ENCODE measurements at places on chromosomes 4 and X.

DNA sequence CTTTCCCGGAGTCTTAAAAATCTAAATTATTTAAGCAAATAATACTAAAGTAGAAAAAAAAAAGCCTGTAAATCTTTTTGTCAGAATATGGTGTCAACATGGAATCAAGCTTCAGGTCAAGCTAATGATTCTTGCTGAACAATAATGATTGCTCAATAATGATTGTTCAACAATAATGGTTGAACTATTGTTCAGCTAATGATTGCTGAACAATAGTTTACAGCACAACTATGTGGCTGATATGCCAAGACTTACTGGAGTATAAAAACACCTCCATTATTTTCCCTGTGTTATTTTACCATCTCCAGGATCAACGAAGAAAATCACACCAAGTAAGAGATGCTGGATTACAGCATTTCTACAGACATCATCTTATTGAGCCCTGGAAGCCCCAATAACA lies 35.1 kb upstream of the SMIM31 start:
- DNase-seq = no peak

GRCh38 chr4:189792924-189793618 lies 147.6 kb upstream of the FRG1 start:
- no peak for DNase-seq

- DNase-seq = no peak
Observed at GRCh38 chr4:8110071-8110986, 48.3 kb downstream of the ABLIM2 start.

DNA sequence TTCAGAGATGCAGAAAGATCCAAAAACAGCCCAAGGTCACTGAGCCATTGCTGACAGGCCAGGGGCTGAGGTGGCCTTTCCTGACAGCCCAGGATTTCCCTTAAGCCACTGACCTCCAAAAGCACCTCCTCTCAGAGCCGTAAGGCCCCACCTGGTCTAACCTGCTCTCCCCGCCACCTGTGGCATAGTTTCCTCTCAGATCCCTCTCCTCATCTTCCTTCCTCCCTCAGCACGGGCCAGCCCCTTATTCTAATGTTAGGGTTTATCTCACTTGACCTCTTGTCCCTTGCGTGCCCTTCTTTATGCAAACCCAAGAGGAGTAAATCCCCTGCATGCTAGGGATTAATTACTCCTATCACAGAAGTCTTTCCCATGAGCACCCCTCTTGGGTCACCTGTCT lies 113.0 kb downstream of the RBM47 start:
- DNase-seq = no peak

DNA sequence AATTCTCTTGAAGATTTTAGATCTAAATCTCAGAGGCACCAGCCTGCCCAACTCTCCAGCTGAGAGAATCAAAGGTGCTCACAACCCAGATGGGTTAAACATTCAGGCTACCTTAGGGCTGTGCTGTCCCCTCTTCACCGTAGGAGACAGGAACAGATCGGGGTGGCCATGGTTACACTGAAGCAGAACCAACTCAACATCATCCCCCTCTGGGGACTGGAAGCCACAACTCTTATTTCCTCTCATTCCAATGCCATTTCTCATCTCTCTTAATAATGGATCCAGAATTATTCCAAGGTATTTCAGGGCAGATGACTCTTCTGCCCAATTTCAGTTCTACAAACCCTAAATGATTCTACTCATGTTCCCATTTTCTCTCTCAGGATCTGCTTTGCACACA lies 109.7 kb downstream of the NKX6-1 start:
- DNase-seq = no peak

DNA sequence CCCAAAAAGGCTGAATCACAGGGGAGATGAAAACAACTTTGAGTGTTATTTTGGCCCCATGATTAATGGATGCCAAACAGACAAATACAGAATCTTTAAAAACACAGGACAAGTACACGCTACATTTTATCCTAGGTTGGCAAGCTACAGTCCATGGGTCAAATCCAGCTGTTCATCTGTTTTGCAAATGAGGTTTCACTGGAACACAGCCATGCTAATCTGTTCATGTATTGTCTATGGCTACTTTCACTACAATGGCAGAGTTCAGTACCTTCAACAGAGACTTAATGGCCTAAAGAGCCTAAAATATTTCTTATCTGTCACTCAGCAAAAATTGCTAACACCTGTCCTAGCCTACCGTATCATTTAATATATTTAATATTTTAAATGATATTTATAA lies 1548.5 kb upstream of the IGFBP7 start:
- no peak for DNase-seq

GRCh38 chr4:186030399-186030775 lies 38.6 kb upstream of the TLR3 start:
- DNase-seq = no peak

DNA sequence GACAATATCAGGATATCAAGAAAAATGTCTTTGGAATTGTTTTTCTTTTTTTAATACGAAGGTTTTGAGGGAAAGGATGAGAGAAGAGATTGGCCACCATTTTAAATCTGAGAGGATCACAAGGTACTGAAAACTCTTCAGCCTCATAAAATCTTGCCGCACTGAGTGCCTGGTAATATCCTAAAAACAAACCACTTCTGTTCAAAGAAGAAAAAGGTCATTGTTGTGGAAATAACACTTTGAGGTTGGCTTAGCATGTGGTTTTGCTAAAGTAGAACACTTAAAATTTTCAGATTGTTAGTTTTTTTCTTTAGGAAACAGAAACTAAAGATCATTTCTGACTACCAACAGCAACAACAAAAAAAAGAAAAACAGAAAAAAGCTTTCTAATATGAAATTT lies 1.0 kb upstream of the CLDN22 start:
- DNase-seq = no peak

DNA sequence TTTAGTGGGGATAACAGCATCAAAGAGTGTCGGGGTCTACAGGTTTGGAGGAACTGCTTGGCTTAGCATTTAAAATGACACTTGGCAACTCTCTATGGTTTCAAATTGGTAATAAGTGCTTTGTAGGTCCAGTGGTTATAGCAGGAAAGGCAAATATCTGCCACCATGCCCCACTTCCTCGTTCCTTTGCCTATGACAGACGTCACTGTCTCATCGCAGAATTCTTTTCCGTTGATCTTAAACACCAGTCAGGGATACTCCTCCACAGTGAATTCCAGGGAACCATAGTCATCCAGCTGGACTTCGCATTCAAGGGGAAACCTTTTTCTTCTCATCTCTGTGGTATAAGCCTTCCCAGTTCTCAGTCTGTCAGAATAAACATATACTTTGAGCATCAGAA lies 319.1 kb downstream of the GPAT3 start:
- no peak for DNase-seq

GRCh38 chr4:163701916-163702315 lies 207.4 kb downstream of the TMA16 start:
- DNase-seq = no peak

GRCh38 chrX:36334572-36334971 lies 415.0 kb downstream of the CFAP47 start:
- DNase-seq = no peak

- DNase-seq = no peak
Observed at GRCh38 chr4:22680065-22680642, 12.6 kb upstream of the GBA3 start.

- DNase-seq = no peak
Observed at GRCh38 chr4:137608085-137608484, 75.8 kb upstream of the PCDH18 start.

GRCh38 chr4:128727658-128728057 lies 81.8 kb upstream of the JADE1 start:
- no peak for DNase-seq

DNA sequence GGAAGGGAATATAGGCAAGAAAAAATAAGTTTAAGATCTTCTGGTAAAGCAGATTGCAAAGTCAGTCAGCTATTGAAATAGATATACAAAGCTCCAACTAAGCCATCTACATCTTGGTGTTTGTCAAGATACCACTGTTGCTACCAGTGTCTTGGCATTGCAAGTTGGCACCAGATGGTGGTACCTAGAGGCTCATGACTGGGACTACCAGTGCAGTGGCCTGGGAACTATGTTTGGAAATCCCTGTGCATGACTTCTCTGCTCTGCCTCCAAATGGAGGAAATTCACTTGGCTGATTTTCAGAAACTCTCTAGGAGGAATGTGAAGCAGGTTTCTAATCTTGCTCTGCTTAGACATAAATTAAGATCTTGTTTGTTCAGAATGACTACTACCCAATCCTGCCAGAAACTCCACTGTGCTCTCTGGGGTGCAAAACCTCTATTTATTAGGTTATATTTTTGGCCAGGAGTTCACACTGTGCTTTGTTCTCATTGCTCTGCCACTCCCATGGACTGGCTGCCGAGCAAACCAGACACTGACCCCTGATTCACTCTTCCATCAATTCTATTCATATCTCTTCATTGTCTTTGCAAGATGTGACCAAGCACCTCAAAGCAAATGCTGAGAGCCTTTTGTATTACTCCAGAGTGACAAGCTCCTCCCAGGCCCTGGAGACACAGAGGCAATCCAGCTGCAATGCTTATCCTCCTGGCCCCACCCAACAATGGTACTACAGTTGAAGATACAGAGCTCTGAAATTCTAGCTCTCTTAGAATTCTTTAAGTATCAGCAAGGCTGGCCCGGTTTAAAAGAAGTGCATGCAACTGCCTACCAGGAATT lies 272.3 kb upstream of the FGF16 start:
- DNase-seq = no peak

GRCh38 chr4:27787195-27787594 lies 926.6 kb downstream of the STIM2 start:
- no peak for DNase-seq

DNA sequence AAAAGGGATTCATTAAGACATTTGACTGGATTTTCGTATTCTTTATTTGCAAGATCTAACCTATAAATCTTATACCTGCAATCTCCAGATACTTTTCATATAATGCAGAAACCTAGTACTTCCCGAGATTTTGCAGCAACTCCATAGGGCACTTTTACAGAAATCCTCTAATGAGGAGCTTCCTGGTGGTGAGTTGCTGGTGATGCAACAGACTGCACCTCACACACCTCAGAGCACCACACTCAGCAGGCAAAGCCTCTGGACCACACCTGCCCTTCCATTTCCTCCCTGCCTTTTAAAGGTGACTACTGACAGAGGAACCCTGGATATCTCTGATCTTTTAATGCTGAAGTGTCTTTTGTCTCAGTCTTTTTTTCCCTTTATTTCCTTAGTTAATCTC lies 289.4 kb downstream of the TRAM1L1 start:
- no peak for DNase-seq

DNA sequence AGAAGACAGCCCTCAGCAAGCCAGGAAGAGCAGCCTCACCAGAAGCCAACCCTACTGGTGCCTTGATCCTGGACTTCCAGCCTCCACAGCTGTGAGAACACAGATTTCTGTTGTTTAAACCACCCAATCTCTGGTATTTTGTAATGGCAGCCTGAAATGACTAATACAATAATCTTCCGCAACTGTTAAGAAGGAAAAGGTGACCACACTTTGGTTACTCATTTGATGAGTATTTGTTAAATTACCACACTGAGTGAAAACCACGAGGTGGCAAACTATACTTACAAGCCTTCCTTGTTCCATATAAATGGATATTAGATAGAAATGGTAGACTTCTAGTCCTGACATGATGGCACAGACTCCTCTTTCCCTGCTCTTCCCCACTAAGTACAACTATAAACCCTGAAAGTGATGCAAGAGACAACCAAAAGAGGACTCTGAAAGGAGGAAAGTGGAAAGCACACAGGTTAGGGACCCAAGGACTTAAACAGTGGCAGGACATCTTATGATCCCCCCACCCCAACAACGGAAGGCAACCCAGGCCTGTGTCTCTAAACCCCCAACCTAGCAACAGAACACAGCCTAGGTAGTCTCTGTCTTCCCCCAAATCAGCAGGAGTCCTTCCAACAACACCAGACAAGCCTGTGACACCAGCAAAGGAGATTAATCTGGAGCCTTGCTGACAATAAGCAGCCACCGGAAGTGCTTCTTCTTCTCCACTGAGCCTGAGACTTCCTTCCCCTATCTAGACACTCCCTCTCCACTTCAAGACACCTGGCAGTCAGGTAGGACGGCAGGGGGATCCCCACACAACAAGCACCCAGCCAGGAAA lies 12.3 kb downstream of the ZNF182 start:
- no peak for DNase-seq

DNA sequence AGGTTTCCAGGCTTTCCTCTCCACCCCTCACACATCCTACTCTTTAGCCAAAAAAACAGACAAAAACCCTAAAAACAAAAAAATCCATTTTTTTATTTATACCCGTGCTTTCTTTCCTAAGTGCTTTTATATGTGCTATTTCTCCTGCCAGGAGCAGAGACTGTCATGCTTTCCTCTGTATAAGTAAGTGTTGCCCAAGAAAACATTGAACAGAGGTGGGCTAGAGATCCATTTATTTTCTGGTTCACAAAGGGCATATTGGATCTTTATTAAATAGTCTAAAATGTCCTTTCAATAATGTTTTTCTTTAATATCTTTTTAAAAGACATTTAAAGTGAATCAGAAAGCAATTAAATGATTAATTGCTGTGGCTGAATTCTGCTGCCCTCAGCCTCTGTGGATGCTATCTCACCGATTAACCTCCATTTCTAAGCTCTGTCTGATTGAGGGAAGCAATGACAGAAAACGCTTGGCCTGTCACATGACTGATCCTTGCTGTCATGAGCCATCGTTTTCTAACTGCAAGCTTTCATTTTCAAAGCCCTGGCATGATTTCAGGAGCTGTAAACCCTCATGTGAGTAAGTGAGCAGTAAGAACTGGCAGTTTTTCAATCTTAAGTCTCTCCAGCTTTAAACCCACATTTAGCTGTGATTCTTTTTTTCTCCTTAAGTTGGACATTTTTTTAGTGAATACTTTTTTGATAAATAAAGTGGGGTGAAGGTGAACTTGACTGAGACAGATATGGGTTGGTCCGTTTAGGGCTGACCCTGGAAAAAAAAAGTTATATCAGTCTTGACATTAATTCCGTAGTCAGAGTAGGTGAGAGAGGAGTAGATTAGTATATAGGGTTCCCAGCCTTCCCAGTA lies 180.7 kb upstream of the PGRMC2 start:
- no peak for DNase-seq

DNA sequence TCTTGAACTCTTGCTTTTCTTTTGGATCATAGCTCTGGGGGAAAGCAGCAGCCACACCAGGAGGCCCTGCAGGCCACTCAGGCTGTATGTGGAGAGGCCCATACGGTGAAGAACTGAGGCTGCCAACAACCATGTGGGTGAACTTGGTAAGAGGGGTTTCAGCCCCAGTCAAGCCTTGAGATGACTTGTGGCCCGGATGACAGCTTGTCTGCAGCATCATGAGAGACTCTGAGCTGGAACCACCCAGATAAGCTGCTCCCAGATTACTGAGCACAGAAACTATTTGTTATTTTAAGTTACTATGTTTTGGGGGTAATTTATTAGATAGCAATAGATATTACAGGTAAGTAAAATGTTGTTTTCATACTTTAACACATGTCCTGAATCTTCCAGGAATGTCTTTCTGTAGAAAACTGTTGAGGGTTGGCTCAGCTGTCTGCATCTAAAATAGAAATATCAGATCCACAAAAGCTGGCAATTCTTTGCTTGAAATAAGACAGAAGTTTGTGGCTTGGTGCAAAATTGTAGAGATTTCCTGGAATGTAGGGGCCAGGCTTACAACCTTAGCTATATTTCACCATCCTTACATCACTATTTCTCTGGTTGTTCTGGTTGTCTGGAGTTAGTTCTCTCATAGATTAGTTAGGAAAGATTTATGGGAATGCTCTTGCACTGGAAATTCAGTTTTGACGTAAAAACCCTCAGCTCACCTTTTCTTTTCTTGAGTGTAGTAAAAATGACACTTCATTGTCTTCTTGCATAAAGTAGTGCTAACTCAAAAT lies 272.1 kb downstream of the RAPGEF2 start:
- no peak for DNase-seq

Data from T-helper 22 cell (primary cell).